Kidney capillary endothelial cell (primary cell): ENCODE measurements at places on chromosomes 4 and X.
A peak's percentile ranks its signal among the peaks of the same experiment; 100 is the strongest.

DNA sequence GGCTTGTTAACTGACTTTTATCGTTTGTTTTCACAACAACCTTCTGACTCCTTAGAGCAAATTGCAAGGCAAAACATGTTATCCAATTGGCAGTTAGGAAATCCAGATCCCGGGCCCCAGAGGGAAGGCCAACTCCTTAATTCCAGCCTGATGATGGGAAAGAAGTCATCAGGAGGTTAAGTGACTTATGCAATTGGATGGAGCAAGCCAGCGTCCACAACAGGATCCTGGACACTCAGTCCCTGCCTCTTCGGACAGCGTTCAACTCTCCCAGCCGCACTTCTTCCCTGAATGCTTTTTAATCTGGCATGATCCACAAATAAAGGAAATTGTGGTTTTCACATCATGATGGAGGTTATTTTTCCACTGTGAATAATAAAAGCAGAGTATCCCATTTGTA, 310.1 kb downstream of the RAB28 start:
- no peak for DNase-seq

DNA sequence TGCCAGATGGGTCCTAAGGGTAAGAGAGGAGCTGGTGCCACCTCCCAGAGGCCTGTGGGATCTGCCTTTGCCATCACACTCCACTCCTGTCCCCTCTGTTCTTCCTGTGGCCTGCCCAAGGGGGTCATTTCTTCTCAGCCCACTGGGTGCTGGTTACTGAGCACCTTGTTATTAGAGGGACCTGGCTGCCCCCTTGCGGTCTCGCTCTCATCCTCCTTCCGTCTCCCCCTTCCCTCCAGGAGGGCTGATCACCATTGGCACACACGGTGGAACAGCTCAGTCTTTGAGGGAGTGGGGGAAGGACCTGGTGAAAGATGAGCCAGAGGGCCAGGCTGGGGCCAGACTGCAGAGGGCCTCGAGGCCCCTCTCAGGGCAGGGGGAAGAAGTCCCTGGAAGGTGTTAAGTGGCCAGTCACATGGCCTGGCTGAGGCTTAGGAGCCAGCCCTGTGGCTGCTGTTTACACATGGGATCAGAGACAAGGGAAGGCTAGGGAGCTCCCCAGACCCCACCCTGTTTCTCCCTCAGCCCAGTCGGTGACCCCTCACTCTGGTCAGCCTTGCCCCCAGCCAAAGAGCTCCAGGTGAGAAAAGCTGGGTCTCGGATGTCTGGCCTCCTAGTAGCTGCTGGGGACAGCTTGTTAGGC, 68.1 kb downstream of the MTMR1 start:
- no peak for DNase-seq

- DNase-seq: no peak
These were observed 667.7 kb upstream of the SLIT2 start for GRCh38 chr4:19583827-19584569.

GRCh38 chr4:81314196-81314896, 99.3 kb upstream of the PRKG2 start:
- DNase-seq: peak; percentile 85

GRCh38 chrX:65644621-65645289, 22.7 kb upstream of the MSN start:
- peak; percentile 50 for DNase-seq

DNA sequence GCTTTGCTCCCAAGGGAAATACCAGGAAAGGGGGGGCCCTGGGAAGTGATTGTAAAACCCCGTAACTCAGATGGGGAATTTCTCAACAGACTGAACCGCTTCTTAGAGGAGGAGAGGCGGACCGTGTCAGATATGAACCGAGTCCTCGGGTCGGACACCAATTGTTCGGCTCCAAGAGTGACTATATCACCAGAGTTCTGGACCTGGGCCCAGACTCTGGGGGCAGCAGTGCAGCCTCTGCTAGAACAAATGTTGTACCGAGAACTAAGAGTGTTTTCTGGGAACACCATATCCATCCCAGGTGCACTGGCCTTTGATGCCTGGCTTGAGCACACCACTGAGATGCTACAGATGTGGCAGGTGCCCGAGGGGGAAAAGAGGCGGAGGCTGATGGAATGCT, 1.0 kb downstream of the PNMA3 start:
- no peak for DNase-seq

- no peak for DNase-seq
These were observed 352.5 kb downstream of the GPM6A start for GRCh38 chr4:175459571-175459970.

DNA sequence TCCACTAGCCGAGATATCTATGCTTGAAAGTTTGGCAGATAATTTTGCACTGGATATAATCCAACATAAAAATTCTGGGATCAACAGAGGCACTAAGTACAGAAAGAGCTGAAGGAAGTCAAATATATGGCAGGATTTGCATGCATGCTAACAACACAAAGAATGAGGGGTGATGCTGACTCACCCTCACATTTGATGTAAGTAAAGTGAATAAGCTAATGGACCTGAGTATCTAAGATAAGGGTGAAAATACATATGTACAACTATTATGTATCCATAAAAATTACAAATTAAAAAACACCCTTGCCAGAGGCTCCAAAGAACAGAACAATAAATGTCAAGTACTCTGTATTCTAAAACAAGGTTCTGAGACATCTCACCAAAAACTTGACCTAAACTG, 63.8 kb upstream of the PRDX4 start:
- no peak for DNase-seq

DNA sequence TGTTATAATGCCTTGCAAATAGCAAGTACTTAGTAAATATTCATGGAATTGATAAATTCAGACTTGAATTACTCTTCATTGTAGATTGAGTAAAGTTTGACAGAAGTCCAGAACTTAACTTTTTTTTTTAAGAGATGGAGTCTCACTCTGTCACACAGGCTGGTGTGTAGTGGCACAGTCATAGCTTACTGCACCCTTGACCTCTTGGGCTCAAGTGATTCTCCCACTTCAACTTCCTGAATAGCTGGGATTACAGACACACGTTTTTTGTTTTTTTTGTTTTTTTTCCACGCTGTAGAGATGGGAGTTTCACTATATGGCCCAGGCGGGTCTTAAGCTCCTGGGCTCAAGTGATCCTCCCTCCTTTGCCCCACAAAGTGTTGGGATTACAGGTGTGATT, 32.1 kb downstream of the UBE2K start:
- peak; percentile 44 for DNase-seq

- DNase-seq: no peak
These were observed 212.4 kb upstream of the PACRGL start for GRCh38 chr4:20487852-20488251.

- peak; percentile 92 for DNase-seq
These were observed 128.2 kb downstream of the C4orf51 start for GRCh38 chr4:145808021-145808650.

DNA sequence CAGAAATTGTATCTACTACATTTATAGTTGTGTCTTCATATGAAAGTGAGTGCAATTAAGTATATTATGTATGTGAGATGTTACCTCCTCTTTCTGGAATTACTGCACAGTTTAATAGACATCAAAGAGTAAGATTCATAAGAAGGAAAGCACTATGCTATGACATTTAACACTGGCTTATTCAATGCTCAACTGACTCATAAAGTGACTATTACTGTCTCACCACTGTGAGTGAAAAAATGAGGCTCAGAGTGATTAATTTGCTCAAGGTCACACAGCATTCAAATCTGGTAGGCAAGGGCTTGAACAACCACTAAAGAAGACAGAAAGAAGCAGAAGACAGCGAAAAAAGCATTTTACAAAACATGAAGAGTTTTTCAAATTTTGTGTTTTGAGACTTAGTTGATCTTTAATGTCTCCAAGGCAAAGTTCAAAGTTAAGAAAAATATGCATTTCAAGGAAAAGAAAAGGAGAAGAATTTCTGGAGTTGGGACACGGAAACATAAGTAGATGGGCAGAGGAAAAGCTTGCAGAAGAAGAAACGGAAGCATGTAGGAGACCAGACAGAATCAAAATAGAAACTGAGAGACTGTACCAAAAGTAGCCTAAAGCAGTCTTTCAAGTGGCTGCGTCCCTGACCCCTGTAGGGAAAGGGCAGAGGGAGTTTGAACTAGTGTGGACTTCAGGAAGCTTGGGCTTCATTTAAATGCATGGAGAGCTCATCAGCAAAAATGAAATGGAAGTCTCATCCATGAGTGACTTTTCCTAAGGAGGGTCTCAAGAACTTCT, 66.3 kb downstream of the KCNIP4 start:
- DNase-seq: no peak

GRCh38 chr4:52126226-52126625, 75.1 kb downstream of the SPATA18 start:
- DNase-seq: no peak

DNA sequence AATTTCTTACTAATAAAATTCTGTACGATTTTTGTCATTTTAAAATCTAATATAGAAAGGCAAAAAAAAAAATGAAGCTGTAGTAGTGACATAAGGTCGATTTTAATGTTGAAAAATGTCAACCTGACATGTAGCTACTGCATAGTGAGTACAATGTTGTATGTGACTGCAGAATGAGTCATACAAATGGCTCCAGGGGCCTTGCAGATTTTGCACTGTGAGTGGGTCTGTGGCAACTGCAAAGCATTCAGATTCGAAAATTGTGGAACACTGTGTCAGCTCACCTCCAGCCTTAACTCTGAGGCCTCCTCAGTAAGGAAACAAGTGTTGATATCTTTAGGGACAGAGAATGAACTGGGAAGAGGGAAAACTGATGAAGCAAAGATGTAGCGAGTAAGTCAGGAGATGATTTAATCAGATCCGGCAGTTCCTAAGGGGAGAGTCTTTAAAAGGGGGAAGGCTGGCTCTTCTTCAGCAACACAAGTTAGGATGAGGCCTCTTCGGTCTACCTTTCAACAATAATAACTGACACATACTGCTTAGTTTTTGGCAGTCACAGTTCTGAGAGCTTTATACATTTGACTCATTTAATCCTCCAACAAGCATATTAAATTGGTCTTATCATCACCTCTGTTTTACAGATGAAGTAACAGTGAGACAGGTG, 24.9 kb downstream of the TKTL2 start:
- DNase-seq: peak; percentile 6

- DNase-seq: no peak
These were observed 424 bp downstream of the SATL1 start for GRCh38 chrX:85243155-85243554.

DNA sequence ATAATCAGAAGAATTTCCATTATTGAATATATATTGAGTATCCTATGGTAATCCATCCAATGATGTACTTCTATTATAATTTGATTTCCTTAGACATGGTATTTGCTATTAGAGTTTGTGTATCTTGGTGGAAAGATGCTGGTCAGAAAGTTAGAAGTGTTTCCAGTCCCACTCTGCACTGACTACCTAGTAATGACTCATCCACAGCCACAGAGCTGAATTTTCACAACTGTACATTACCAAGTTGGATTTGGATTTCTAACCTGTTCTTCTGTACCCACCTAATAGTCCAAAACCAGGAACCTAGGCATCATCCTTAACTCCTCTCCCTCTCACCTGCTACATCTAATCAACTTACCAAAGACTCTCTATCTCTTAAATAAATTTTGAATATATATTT, 145.4 kb downstream of the REELD1 start:
- no peak for DNase-seq

DNA sequence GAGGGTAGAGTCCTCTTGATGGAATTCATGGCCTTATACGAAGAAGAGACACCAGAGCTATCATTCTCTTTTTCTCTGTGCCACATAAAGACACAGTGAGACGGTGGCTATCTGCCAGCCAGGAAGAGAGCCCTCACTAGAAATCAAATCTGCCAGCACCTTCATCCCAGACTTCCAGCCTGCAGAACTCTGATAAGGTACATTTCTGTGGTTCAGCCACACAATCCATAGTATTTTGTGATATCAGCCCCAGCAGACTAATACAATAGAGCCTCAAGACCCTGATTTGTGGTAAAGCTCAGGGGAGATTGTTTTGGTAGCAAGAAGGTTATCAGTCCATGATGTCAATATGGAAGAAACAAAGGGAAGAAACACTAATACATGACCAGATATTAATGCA, 1213.2 kb downstream of the NLGN4X start:
- no peak for DNase-seq

DNA sequence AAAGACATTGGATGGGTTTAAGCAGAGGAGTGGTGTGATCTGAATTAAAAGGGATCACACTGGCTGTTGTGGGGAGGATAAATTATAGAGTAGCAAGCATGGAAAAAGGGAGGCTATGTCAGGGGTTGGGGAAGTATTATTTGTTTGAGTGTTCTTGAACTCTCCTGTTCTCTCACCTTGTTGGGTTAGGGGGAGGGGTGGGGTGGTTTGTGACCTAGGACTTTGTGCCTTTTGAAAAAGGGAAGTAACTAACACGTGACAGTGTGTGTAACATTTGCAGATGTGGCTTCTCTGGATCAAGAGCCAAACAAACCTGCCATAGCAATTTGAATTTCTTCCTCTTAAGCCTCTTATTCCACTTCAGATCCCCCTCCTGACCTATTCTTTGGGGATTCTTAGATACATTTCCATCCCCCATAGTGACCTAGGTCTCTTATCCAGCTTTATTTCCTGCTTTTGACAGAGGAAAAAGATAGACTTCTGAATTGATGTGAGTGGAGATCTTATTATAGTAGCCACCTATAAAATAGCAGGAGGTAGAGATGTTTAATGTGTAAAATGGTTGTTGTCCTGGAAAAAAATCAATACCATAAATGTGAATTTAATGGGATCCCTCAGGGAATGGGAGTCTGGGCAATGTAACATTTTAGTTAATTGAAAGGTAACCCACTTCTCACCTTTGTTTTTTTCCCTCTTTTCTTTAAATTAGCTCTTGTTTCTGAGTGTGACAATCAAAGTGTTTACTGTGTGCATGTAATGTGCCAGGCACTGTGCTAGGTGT, 120.4 kb downstream of the CT47B1 start:
- no peak for DNase-seq

DNA sequence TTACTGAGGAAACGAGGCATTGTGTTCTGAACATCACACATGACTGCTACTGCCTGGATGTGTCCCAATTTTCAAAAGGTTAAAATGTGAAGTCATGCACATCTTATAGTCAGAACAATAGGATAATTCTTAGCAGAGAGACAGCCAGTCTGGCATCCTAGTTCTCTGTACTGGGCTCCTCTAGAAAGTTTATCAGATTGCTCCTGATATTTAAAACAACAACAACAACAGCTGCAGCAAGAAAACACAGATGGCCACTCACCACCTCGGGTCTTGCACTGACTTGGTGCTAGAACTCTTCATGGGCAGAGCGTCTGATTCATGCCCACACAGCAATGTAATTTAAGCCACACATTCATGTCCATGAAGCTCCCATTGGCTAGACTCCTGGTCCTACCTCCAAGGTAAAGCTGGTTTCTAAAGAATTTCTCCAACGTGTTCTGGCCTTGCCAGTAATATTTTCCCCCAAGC, 33.3 kb upstream of the SLC2A9 start:
- DNase-seq: peak; percentile 94

- DNase-seq: no peak
These were observed 138.9 kb downstream of the NPNT start for GRCh38 chr4:106034220-106034619.

GRCh38 chrX:17563515-17563914, 173.8 kb upstream of the SCML1 start:
- no peak for DNase-seq

- no peak for DNase-seq
These were observed 136.2 kb downstream of the EVC2 start for GRCh38 chr4:5572114-5572513.
